ENCODE measurements at places on chromosomes 6 and 20.
A peak's percentile ranks its signal among the peaks of the same experiment; 100 is the strongest.

DNA sequence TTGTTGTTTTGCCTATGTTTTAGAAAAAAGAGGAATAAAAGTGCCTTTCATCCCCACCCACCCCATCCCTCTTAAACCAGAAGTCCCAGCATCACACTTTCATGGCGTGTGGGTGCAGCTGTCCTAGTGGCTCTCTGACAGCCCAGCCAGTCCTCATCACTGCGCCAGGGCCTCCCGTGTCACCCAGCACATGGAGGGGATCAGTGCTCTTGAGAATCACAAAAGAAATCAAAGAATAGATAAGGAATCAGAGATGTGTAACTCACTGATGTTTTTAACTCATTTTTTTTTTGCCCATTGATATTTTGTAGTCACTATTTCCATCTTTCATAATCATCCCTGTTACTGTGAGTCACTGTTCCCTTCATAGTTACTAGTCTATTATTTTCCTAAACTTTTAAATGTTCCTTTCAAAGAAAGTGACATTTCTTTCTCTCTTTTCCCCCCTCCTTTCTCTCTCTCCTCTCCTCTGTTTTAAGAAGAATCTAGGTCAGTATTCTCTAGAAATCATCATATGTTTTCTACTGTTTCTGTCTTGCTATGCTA, 78.6 kb downstream of the AIG1 start:
- DNase-seq = no peak

GRCh38 chr6:157605484-157605883, 217.6 kb upstream of the SNX9 start:
- no peak for DNase-seq

- no peak for DNase-seq
These were observed 66.8 kb downstream of the TBC1D7 start for GRCh38 chr6:13261464-13261994.

DNA sequence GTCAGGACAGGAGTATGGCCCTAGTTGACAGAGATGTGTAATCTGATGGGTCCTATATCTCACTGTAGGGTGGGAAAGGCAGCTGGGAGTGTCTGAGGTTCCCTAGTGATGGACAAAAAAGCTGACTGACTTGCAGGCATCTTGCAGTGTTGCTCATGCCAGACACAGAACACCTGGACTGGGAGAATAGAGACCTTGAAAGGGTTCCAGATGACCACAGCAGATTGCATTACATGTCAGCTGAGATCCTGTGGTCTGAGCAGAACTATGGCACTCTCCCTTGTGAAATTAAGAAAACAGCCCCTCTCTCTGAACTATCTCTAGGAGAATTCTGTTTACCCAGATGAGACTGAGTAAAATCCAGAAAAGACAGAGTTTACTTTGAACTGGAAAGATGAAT, 212.6 kb upstream of the MAN1A1 start:
- DNase-seq = no peak

- no peak for DNase-seq
These were observed 105.4 kb downstream of the SYNDIG1 start for GRCh38 chr20:24574797-24575196.

- DNase-seq = no peak
These were observed 211.0 kb downstream of the TSHZ2 start for GRCh38 chr20:53183181-53183580.

DNA sequence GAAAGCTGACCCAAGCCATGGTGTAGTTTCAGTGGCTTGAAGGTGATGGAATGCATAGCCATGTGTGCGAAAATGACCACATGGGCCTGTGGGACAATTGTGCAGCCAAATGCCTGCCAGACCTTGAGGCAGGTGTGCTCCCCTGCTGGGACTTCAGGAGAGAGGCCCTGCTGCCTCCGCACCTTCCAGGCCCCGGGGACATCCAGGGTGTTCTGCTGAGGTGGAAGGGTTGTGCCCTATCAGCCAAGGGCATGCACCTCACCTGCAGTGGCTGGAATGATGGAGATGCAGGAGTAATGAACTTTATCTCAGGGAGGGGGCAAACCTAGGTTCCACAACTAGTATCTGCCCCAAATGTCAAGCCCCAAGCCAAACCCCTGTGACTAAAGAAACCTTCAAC, 44.0 kb downstream of the PRND start:
- DNase-seq = no peak

DNA sequence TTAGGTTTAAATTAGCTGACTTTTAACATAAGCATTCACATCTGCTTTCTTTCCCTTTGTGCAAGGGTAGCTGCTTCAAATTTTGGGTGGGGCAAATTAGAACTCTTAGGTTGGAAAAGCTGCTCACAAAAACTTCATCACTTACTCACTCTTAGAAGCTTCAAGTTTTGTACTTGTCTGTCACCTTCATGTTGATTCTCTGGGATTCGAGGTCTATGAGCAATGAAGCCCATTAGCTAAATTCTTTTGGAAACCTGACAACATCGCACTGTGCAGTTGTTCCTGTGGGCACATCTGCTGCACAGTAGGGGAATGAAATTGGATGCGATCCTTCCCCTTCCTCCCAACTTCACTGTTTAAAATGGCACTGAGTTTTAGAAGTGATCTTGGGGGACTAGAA, 156.1 kb downstream of the UBE3D start:
- no peak for DNase-seq

DNA sequence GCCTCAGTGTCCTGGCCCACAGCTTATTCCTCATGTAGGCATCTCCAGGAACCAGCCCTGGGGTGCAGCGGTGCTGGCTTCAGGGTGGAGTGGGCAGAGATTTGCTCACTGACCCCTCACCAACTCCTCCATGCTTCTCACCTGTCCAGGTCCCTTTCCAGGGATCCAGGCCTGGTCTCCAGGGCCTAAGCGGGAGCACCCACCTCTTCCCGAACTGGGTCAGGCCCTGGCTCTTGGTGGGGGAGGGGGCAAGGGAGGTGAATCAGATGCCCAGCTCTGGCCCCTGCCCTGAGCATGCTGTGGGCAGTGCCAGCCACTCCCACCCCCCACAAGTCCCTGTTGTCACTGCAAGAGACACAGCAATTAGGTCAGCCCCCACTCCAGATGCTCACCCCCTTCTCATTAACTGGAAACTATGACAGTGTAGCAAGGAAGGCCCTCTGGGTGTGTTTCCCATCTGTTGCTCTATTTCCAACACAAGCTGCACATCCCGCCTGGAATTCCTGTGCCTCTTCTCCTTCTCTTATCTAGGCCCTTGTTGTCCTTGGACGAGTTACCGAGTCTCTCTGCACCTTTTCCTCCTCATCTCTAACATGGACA, 37.0 kb downstream of the MDFI start:
- no peak for DNase-seq

- no peak for DNase-seq
These were observed 12.7 kb upstream of the BTN3A2 start for GRCh38 chr6:26352315-26352714.

- no peak for DNase-seq
These were observed 16.2 kb downstream of the SOBP start for GRCh38 chr6:107506145-107506544.

DNA sequence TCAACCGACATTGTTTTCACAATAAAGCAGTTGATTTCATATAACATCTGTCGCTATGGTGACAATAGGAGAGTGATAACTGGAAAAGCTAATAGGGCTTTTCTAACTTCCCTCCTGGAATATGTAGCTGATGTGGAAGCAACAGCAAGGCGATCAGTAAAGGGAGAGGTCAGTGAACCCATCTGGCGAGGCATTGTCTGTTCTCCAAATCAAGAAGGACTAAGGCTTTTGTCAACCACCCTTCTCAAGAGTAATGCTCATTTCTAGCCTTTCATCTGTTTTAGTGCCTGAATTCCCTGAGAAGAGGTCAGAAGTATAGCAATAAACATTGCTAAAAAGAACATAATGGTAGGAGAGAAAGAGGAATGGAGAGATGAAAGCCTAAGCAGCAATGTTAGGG, 201.3 kb downstream of the AKAP7 start:
- DNase-seq = no peak

DNA sequence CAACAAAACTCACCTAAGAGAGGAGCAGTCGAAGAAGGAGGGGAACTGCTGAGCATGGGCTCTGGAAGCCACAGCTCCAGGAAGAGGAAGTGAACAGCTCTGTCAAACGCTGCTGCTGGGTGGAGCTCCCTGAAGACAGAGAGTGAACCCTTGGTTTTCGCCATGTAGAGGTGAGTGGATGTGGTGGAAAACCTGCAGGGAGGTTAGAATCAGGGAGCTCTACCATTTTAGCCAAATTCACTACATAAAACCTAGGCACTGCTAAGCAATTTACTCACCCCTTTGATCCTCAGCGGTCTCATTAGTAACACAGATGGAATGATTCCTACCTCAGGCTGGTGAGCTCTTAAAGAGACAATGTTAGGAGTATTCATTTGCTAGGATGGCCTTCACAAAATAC, 19.4 kb upstream of the TFAP2A start:
- DNase-seq = peak; percentile 48

DNA sequence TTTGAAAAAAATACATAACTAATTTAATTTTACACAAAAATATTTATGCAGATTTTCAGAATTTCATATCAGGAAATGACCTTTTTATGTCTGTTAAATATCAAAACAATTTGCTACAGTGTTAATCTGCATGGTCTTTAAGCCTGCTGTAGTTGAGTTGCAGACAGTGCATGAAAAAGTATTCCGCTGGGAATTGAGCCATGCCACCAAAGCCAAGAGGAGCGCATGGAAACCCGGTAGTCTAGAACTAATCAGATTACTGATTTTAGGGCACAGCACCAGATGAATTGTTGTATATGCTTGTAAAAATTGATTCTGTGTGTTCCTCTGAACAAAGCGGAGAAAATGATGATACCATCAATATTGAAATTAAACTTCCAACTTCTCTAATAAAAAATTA, 34.3 kb upstream of the LAMP5 start:
- DNase-seq = no peak

DNA sequence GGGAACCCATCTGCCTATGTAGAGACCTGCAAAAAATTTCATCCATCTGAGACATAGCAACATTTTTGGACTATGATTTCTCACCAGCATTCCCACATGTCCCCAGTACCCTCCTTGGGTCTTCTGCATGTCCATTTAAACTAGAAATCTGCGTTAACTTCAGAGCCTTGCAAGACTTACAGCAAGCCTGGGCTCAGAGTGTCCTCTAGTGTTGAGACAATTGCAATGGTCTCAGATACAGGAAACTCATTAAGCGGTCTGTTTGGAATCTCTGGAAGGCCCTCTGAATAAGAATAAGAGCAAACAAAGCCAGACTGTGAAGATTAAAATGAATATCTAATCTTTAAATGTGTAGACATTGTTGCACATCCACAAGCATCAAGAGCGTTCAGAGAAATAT, 20.5 kb upstream of the PI3 start:
- no peak for DNase-seq

DNA sequence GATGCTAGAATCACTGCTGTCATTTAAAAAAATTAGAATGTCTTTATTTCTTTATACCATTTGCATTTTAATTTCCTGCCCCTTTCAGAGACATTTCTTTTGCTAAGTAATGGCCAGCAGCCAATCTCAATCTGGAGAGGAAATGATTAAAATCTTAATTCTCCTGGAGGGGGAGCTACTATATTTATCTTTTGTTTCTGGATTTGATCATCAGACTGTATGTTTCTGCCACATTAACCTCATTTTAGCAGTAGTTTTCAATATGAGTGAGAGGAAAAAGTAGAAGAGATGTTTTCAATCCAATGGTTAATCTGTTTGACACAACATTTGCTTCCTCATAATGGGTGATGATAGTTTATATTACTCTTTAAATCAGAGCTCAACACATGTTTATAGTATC, 138.0 kb downstream of the FUT9 start:
- no peak for DNase-seq

- no peak for DNase-seq
These were observed 137.0 kb downstream of the MRPL14 start for GRCh38 chr6:43990275-43990626.

DNA sequence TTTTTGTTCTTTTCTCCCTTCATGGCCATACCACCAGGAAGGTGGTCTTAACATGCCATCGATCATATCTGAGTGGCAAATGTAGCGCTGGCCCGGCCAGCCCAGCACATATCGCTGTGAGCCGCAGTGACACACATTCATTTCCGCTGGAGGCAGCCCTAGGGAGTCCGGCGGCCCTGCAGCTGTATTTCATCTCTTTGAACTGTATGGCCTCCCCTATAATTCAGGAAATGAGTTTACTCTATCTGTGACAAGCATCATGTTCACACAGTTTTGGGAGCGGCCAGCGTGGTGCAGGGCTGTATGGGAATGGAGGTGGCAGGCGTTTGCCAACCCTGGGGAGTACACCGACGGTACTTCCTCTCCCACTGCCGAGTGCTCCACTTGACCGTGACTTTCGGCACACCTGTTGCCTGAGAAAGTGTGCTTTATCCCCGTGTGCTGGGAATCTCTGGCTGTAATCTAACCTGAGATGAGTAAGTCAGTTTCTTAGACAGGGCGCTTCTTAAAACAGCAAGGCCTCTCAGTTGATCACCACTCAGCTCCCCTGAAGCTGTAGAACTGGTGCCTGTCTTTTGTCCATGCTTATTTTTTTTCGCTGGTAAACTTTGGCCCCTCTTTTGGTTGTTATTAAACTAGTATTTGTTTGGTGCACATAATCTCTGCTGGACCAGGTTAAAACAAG, 257.1 kb upstream of the TAB2 start:
- DNase-seq = no peak

DNA sequence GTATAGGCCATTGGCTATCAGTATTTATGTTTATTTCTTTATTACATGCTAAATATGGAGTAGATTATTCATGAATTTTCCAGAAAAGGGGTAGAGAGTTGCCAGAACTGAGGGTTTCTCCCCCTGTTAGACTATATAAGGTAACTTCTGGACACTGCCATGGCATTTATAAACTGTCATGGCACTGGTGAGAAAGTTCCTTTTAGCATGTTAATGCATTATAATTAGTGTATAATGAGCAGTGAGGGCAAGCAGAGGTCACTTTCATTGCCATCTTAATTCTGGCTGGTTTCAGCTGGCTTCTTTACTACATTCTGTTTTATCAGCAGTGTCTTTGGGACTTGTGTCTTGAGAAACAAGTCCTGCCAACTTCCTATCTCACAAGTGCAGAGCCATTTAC, 220.0 kb upstream of the CNR1 start:
- DNase-seq = no peak

GRCh38 chr6:89140347-89141156, 5.3 kb upstream of the PM20D2 start:
- DNase-seq = no peak

GRCh38 chr20:16975682-16976081, 227.5 kb downstream of the OTOR start:
- no peak for DNase-seq

DNA sequence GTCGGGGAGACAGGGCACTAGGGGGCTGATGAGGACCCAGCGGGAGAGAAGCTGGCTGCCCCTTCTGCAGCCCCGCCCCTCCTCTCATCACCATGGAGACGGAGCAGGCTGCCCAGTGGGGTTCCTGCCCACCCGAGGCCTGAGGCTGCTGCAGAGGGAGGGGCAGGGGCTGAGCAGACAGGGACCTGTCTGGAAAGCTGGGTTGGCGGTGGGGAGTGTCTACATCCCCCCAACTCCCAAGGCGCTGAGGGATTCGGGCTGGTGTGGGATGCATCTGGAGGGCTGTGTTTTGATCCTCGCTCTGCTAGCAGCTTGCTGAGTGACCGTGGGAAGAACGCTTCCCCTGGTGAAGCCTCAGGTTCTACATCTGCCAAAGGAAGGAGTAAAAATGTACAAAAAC, 1.2 kb upstream of the BPI start:
- DNase-seq = no peak

GRCh38 chr6:162108041-162108440, 619.5 kb downstream of the PRKN start:
- DNase-seq = no peak
